SW480 (cell line): ENCODE measurements at places on chromosomes 1 and 21.

- no peak for DNase-seq
Observed at GRCh38 chr1:32336963-32337675, 1.1 kb upstream of the MARCKSL1 start.

- DNase-seq, result no peak
Observed at GRCh38 chr1:156508205-156508954, 7.8 kb upstream of the MEF2D start.

DNA sequence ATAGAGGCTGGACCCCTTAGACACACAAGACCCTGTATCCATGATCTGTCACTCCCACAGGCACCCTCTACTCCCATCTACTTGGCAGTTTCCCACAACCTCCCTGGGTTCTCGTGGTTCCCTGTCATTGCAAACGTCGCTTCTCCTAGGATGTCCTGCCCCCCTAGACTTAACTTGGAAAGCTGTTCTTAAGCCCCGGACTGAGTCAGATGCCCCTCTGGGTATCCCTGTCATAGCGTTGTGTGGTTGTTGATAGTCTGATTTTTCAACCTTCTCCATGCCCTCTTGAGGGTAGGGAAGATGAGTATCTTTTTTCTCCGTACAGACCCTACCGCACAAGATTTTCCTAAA lies 11.8 kb downstream of the RCC1 start:
- peak; percentile 73 for DNase-seq

DNA sequence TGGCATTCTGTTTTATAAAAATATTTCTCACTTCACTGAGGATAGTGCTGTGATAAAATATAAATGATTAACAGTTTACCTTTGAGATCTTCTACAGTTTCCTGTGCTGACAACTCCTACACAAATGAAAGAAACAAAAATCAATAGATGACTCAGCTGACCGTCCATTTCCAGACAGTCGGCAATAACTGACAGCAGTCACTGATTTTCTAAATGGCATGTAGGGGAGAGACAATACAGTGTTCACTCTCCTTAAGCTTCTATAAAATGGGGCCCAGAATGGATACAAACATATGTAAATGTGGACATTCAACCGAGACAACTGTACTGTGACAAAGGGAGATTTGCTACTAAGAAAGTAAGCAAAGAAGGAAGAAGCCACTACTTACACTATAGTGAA lies 34.3 kb downstream of the PCNX2 start:
- peak; percentile 33 for DNase-seq

- no peak for DNase-seq
Observed at GRCh38 chr1:205943245-205943644, at the start of gene SLC26A9. SLC26A9 (minus strand) TSS chr1:205943456; CDS start chr1:205935820, 7,636 bp downstream.

DNA sequence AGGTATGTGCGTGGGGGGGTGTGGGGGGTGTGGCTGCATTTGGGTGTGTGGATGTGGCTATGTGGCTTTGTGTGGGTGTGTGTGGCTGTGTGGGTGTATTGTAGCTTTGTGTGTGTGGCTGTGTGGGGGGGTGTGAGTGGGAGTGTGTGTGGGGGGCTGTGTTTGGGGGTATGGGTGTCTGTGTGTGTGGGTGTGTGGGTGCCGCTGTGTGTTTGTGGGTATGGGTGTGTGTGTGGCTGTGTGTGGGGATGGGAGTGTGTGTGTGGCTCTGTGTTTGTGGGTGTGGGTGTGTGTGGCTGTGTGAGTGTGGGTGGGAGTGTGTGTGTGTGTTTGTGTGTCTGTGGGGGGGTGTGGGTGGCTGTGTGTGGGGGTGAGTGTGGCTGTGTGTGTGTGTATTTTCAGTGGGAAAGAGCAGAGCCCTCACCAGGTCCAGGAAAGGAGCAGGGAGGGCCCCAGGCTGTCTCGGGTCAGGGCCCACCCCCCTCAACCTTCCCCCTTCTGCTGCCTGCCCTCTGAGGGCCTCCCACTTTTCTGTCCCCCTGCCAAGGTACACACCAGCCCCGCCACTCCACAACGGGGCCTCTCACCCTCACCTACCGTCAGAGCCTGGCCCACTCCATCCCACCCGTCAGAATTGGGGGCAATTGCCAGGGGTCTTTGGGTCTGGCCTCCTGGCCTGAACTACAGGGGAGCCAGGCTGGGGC lies 1.9 kb upstream of the COL8A2 start:
- no peak for DNase-seq

- peak; percentile 67 for DNase-seq
Observed at GRCh38 chr1:15027515-15027986, 126.0 kb upstream of the TMEM51 start.

DNA sequence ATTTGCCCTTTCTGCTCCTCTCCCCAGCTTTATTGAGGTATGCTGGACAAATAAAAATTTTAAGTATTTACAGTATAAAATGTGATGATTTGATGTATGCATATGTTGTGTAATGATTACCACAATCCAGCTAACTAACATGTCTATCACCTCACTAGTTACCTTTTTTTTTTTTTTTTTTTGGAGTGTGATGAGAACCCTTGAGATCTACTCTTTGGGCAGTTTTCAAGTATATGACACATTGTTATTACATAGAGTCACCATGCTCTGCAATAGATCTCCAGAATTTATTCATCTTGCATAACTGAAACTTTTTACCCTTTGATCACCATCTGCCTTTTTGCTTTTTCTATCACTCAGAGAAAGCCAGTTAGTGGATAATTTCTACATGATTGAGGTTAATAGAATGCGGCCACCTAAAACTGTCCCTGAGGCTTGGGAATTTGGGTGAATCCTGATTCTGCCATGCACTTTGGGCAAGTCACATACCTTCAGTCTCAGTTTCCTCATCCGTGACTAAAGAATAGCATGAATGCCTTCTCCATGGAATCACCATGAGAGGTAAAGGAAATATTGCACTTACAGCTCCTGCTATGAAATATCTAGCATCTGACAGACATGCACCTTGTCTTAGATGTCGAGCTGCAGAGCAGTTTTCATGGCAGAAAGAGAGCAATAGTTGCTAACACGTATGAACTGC lies 295.2 kb downstream of the DISC1 start:
- DNase-seq, result no peak

DNA sequence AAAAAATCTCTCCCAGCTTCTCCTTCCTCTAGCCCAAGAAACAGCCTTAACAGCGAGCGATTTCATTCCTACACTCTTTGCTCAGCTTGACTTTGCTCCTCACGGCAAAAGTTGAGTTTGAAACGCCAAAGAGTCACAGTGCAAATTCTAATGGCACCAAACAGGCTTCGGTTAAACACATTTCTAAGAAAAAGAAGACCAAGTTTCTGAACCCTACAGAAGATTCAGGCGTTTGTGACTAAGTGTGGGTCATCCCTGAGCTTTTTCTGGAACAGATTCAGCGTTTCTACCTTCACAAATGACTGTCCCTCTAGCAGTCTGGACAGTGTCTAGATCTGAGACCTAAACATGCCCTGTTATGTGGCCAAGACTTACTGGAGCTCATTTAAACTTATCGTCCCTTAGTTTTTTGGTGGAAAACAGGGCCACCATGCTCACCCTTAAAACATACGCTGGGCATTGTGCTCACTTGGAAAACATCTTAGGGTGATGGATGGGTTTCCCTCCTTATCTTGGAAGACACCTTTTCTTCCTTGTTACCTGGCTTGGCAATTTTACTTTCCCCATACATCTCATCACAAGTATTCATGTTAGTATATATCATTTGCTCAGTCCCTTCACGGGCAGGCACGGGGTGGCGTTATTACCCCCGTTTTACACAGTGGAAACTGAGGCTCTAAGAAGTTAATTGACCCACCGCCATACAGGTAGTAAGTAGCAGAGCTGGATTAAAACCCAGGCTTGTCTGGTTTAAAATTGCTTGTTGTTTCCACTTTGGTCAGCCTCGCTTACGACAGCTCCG lies 1.0 kb downstream of the C1orf198 start:
- peak; percentile 9 for DNase-seq

DNA sequence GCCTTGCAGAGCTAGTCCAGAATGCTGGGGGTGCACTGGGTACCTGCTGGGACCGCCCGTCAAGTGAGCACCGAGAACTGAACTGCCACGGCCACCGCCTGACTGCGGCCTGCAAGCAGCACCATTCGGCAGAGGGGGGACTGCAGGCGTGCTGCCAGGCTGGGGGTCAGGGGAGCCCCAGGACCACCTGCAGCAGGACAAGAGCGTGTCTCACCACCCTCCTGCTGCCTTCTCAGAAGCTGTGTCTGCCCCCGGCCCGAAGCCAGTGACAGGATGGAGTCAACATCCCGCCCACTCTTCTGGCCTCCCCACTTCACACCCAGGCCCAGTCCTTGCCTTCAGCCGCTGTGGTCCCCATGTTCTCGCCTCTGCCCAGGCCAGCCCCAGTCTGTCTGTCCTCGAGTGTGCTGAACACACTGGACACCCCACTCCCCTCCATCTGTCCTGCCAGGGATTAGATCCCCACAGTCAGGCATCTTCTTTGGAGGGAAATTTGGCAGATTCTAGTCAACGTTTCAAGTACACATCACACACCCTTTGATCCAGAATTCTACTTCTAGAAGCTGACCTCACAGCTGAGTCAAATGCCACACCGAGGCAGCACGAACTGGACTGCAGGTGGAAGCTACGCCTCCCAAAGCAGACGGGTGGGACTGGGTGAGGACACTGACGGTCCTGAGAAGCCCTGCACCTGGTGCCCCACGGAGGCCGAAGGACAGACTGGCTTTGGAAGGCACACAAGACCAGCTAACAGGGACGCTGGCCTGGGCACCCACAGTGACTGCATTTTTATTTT lies 26.0 kb downstream of the PTTG1IP start:
- no peak for DNase-seq

DNA sequence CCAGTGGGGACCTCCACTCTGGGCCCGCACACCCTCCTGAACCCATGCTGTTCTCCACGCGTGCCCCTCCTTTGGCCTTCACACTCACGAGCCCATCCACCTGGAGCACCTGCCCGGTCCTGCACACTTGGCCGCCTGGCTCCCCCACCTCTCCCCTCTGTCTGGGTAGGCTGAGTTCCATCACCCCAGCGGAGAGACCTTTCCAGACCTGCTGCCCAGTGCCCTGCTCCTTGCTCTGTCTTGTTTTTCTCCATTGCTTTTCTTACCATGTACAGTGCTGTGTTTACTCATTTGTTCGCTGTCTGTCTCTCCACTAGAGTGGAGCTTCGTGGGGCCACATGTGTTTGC lies 351.0 kb upstream of the VAMP3 start:
- no peak for DNase-seq

DNA sequence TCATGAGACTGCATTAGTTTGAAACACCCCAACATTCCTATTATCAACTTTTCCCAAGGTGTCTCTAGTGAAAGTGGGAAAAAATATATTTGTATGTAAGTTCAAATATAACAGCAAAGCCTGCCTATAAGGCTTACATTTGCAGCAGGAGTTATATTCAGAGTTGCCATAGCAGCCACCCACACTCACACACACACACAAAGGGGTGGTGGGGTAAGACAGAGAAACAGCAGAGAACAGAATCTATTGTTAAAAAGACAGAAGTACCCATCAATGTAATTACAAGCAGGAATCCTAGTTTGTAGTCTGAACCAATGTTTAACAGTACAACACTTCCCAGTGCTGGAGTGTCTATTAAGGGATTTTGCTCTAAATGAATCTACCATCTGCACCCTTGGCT lies 55.0 kb downstream of the PLPPR5 start:
- no peak for DNase-seq
